Activated effector memory CD4-positive, alpha-beta T cell treated with Interleukin-2 at 50 U/mL for 16 hours (primary cell): ENCODE measurements at places on chromosomes 3 and 15.

GRCh38 chr15:73375755-73376305, 7.1 kb upstream of the HCN4 start:
- no peak for DNase-seq

DNA sequence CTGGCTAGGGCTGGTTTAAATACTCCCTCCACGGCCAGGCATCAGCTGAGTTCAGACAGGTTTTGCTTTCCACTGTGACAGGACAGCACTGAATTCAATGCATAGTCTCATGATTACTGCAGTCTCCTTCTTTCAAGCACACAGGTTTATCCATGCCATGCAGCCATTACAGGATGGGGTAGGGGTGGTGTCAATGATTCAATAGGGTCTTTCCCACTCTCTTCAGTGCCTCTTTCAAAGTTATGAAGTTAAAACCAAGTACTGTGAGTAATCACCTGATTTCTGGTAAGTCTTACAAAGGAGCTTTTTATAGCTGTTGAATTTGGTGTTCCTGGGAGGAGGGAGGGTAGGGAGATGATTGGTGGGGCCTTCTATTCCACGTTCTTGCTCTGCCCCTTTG, 47.2 kb downstream of the TMEM212 start:
- no peak for DNase-seq

- DNase-seq, result no peak
Observed at GRCh38 chr15:38547255-38547997, 17.2 kb downstream of the RASGRP1 start.

DNA sequence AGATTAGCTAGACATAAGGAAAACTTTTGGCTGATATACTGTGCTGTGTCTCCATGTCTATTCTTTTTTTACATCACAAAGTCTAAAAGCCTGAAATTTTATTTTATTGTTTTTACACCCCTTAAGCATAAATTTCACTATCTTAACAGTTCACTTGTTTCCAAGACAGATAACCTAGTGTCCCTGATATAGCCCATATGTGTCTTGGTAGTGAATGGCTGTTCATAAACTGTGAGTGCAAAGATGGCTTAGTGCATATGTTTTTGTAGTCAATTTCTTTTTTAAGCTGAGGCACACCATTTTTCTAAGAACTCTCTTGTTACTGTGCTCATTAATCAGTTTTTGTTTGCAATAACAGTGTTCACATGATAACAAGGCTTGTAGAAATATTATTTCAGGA, 381.1 kb downstream of the OXSM start:
- DNase-seq, result no peak

DNA sequence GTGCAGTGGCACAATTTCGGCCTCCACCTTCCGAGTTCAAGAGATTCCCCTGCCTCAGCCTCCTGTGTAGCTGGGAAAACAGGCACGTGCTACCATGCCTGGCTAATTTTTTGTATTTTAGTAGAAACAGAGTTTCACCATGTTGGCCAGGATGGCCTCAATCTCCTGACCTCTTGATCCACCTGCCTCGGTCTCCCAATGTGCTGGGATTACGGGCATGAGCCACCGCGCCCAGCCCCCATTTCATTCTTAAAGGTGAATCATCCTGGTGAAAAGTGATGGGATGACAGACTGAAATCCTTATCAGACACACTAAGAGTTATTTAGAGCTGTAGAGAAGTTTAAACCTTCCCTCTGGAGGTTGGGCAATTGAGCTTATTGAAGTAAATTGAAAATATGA, 24.1 kb upstream of the SERPINI2 start:
- DNase-seq, result no peak

DNA sequence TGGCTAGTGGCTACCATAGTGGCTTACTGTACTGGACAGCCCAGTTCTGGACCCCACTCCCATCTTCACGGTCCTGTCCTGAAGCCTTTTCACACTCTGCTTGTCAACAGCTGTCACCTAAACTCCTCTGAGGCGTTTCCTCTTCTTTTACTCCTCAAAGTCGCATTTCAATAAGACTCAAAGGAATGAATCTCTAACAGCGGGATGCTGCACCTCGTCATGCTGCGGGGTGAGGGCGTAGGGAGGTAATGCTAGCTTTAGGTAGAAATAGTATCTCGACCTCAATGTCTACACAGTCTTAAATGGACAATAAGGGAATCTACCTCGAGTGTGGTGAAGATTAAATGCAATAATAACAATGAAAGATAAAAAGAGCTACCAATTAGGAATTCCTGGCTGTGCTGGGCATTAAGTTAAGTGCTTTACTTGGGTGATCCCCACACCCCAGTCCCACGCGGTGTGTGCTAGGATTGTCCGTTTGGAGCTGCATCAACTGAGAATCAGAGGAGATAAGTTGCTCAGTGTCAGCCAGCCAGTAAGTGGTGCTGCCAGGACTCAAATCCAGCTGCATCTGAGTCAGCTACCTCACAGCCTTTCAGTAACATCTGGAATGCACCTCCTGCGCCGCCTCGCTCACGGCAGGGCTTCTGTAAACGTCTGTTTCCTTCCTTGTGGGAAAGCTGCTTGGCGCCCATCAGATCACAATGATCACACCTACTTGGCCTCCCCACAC, 14.0 kb downstream of the PLA2G4D start:
- no peak for DNase-seq

DNA sequence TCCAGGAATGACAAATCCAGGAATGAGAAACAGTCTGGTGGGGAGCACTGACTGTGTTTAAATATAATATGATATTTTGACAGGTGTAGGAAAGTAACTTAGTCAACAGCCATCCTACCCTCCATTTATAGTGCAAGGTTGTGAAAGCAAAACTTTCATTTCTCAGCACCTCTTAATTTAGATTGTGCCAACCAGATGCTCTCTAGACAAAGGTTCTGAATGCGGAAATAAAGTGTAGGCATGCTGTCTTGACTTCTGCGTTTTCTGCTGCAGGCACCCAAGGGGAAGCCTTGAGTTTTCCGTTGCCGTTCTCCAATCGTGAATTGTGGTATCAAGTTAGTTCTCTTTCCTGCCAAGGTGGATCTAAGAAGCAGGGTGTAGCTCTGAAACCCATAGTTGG, 261.9 kb upstream of the SUCLG2 start:
- no peak for DNase-seq

- DNase-seq, result no peak
Observed at GRCh38 chr3:151327571-151328198, 1.7 kb downstream of the P2RY13 start.

DNA sequence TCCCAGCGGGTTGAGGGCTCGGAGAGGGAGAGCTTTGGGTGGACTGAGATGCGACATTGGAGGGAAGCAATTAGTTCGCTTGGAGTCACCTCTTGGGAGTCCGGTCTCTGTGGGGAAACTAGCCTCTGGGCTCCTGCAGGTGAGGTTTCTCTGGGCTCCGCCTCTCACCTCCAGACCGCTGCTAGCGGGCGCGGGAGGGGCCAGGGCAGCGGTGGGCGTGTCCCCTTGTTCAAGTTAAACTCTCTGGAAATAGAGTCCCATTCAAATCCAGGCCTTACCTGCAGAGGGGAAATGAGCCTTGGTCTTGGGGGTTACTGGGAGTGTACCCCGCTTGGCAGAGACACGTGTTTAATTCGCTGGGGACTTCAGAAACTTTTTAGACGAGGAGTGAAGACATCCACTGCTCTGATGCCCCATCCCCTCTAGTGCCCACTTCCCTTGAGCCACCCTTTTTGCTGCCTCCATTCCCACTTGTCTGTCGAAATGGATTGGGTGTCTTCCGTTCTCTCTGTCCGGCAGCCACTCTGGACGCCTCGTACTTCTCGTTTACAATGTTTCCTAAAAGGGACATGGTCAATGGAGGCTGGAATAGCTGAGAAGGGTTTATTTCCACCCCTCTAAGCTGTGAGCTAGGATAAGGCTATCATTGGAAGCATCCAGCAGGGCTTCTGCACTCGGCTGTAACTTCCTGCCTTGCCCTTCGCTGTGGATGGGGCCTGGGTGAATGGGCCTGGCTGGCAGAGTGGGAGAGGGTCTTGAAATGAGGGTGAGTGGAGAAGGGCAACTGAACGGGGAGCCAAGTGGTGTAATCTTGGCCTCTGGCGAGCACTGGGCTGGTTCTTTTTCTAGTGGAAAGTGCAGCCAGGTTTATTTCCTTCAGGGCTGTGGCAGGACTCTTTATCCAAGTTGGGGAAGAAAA, 1.1 kb downstream of the MITF start:
- no peak for DNase-seq

GRCh38 chr3:193544289-193544688, 10.4 kb downstream of the ATP13A4 start:
- no peak for DNase-seq

GRCh38 chr3:64748244-64748904, 60.6 kb upstream of the ADAMTS9 start:
- DNase-seq, result no peak
